Prostate gland (tissue), 2 donors: ENCODE measurements at places on chromosomes 1 and 21. TPM values are rescaled to one million over a fixed set of nuclear protein-coding genes. Genes with fewer than 3 reads are reported as not detected.

The SPOCD1 gene
- total RNA-seq = 21.6 TPM

The CCDC27 gene
- not detected for total RNA-seq

The GBP6 gene
- not detected for total RNA-seq

The NUP210L gene
- total RNA-seq = 5.7 TPM

The FAM177B gene
- 0.23 TPM for total RNA-seq

The LDLRAD1 gene
- 0.55 TPM for total RNA-seq

DNA sequence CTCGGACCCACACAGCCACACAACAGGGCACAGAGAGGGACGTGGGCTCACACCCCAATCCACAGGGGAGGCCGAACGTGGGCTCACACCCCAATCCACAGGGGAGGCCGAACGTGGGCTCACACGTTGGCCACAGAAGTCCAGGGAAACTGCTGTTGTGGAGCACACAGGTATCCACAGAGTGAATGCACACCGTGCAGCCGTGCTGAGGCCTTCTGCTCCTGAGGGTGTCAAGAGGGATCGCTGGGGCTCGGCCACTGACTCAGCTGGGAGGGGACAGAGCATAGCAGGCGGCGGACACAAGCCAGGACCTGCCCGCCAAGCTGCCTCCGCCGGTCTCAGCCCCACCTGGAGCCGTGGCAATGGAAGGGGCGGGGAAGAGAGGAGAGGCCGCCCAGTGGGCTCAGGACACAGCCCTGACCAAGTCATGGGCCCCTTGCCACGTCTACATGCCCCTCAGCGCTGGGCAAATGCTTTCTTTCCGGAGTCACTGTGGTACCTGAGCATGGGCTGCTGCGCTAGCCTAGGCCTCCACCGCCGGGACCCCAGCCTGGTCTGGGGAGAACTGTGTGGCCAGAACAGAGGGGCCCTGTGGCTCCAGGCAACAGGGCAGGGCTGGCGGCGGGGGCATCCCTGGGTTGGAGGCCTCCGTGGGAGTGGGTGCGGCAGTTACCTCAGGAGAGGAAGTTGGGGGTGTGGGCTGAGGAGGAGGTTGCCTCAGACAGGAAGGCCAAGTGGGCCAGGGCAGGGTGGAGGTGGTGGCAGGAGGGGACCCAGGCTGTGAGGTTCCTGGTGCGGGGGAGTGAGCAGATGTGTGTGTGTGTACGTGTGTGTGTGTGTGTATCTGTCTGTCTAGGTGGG, 1.2 kb downstream of the SYTL1 start:
- peak; percentile 81 for DNase-seq

GRCh38 chr1:61853583-61853982, 111.3 kb downstream of the PATJ start:
- no peak for DNase-seq

GRCh38 chr1:247118946-247119446, 14.8 kb upstream of the ZNF669 start:
- DNase-seq = no peak

DNA sequence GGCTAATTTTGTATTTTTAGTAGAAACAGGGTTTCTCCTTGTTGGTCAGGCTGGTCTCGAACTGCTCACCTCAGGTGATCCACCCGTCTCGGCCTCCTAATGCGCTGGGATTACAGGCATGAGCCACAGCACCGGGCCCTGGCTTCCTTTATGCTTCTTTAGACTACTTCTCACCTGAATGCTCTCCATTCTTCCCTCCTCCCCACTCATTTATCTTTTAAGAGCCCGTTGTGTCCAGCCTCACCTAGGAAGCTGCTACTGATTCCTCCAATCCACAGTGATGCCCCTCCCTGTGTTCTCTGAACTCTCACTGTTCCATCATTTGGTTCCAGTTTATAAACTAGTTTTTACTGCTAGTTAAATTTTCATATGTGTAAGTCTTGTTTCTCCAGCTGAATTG, 44.9 kb upstream of the NR5A2 start:
- peak; percentile 21 for DNase-seq

GRCh38 chr1:104648269-104648691, 898.6 kb downstream of the AMY1C start:
- no peak for DNase-seq

GRCh38 chr1:31377364-31377863, 4.5 kb upstream of the FABP3 start:
- no peak for DNase-seq

GRCh38 chr1:116092752-116093489, 18.3 kb upstream of the MAB21L3 start:
- DNase-seq = no peak

GRCh38 chr1:118209648-118210047, 24.6 kb upstream of the SPAG17 start:
- peak; percentile 31 for DNase-seq

GRCh38 chr1:2320006-2320405, 71.3 kb downstream of the MORN1 start:
- DNase-seq = no peak

GRCh38 chr1:119333163-119333896, 35.3 kb upstream of the HAO2 start:
- no peak for DNase-seq

GRCh38 chr21:40636026-40636425, 210.9 kb downstream of the DSCAM start:
- no peak for DNase-seq

DNA sequence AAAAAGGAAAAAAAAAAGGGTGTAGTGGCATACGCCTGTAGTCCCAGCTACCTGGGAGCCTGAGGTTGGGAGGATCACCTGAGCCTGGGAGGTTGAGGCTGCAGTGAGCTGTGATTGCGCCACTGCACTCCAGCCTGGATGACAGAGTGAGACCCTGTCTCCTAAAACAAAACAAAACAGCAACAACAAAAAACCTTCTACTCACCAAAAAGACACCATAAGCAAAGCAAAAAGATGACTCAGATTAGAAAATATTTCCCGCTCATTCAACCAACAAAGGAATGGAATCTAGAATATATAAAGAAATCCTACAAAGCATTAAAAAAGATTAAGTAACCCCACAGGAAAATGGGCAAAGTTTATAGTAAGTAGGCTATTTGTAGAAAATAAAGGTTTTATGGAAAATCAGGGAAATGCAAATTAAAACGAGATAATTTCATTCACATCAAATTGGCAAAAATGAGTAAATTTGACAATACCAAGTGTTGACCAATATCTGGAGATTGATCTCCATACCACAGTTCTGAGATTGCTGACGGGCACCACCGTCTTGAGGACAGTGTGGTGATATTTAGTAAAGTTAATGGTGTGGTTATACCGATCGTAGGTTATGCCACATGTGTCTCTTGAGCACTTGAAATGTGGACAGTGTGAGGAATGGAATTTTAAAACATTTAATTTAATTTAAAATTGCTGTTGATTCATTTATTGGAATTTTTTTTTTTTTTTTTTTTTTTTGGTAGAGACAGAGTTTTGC, 54.0 kb downstream of the PIK3CD start:
- no peak for DNase-seq

GRCh38 chr1:5435414-5435813, 556.8 kb downstream of the NPHP4 start:
- no peak for DNase-seq

DNA sequence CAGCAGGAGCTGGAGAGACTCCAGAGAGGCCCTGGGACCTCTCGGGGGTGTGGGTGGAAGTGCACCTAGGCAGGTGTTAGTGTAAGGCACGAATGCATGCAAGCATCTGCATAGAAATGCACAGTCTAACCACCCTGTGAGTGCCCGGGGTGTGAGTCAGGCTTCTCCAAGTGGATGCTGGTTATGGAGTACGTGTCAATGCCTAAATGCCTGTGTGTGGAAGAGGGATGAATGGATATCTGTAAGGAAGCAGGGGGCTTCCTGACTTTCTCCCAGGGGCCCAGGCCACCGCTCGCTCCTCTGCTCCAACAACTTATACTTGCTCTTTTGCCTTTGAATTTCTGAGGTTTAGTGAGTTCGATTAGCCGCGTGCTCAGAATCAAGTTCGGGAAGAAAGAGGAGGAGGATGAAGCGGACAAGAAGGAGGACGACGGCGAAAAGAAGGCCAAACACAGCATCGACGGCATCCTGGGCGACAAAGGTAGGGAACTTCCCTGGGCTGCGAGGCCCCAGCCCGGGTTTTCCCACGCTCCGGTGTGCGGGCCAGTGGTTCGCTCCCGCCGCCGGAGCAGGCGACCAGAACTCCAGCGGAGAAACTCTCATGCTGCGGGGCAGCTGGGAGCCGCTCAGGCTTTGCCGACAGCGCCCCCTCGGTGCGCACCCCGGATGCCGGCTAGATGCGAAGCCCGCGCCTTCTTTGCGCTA, 5.4 kb downstream of the PAX7 start:
- DNase-seq = no peak

GRCh38 chr21:26920055-26920454, 46.8 kb downstream of the ADAMTS5 start:
- no peak for DNase-seq

DNA sequence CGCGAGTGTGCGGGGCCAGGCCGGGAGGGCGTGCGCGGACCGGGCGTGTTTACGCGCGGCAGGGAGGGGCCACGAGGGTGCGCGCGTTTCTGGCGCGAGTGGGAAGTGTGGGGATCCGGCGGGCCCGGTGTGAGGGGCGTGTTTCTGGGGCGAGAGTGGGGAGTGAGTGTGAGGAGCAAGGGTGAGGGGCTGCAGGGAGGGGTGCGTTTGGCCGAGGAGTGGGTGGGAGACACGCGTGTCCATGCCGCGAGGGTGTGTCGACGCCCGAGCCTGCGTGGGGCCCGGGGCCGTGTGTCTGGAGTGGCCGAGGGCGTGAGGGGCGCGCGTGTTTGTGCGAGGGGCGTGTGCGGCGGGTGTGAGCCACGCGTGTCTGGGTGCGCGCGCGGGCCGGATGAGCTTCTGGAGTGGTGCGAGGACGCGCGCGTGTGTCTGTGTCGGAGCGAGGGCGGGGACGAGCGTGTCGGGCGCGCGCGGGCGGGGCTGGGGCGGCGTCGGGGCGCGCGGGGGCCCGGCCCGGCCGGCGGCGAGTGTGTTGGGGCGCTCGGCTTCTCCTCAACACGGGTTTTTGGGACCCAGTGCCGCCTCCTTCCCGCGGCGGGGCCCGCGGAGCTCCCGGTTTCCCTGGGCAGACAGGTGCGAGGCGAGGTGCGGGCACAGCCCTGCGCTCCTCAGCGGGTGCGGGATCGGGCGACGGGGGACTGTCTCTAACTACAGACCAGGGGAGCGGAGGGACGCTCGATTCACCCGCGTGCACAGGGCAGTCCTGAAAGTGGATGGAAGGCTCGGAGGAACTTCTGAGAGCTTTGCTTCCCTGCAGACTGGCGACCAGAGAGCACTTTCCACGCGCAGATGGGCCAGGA, 65.8 kb upstream of the VAMP3 start:
- peak; percentile 13 for DNase-seq

- peak; percentile 59 for DNase-seq
These were observed 991 bp downstream of the SELENBP1 start for GRCh38 chr1:151371370-151372057.

- DNase-seq = no peak
These were observed 13.2 kb downstream of the IER5 start for GRCh38 chr1:181101581-181102226.

- DNase-seq = no peak
These were observed 2.7 kb upstream of the SSX2IP start for GRCh38 chr1:84693005-84693404.

DNA sequence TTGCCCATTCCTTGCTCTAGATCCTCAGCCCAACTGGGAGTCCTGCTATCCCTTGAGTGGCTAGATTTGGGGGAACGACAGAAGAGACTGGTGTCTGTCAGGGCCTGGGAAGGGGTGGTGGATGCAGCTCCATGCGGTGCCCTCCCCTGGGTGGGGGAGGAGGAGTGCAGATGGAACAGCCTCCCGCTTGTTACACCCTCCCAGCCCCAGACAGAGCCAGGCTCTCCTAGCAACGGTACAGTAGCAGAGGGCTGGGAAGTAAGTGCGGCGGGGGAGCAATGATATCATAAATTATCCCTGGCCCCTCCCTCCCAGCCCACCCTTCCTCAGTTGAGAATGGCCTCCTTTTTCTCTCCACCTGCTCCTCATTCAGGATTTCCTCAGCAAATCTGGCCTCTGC, 37.2 kb downstream of the RHBG start:
- DNase-seq = no peak

- DNase-seq = no peak
These were observed 411.8 kb upstream of the PTBP2 start for GRCh38 chr1:96309783-96310182.

GRCh38 chr1:192100686-192101468, 57.4 kb upstream of the RGS18 start:
- DNase-seq = no peak

- no peak for DNase-seq
These were observed 5.9 kb downstream of the CAMK1G start for GRCh38 chr1:209589440-209589839.

- DNase-seq = peak; percentile 70
These were observed 55.3 kb downstream of the GNB1 start for GRCh38 chr1:1835546-1835945.

GRCh38 chr1:116769104-116769452, 14.8 kb downstream of the CD2 start:
- no peak for DNase-seq

- no peak for DNase-seq
These were observed 94.8 kb downstream of the DAB1 start for GRCh38 chr1:57329001-57329527.

- no peak for DNase-seq
These were observed 103.3 kb upstream of the DEPDC1 start for GRCh38 chr1:68600049-68600661.

DNA sequence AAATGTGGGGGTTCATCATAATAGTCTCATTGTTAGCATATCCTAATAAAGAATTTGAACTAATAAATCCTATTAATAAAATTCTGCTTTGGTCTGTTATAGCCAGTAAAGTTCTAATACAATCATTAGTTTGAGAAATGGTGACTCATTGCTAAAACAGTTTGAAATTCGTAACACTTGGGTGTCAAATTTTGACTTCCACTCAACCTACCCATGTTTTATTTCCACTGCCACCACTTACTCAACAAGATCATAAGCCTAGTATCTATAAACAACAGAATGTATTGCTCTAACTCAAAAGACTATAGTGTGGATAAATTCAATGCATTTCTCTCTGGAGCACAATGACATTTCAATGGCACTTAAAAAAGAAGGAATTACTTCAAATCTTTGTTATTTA, 29.1 kb downstream of the LGALS8 start:
- no peak for DNase-seq

- DNase-seq = no peak
These were observed 121.8 kb upstream of the SPAG17 start for GRCh38 chr1:118306851-118307250.
